ENCODE measurements at places on chromosomes 1 and 21.
A peak's percentile ranks its signal among the peaks of the same experiment; 100 is the strongest.

DNA sequence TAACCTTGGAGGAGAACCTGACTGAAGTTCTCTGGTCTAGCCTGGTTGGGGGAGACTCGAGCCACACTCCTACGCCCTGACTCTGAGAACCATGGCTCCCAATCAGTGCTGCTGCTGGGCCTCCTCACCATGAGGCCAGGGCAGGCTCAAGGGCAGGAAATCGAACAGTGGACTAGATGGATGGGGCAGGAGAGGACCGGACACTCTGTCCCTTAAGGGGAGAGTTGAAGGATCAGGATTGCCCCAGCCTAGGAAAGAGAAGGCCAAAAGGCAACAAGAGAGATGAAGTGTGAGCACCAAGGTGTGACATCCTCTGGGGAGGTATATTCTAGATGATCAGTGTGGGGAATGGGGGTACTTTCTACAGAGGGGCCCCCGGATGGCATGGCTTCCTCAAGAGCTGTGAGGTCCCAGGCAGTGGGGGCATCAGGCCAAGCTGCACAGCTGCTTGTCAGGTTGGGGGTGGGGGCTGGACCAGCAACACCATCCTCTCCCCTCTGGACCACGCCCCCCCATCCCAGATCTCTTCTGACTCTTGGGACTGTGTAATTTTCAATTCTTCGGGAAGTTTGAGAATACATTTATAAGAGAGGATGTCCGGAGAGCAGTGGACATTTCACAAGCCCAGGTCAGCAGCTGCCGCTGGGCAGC lies 34.0 kb downstream of the MX1 start:
- DNase-seq: no peak

DNA sequence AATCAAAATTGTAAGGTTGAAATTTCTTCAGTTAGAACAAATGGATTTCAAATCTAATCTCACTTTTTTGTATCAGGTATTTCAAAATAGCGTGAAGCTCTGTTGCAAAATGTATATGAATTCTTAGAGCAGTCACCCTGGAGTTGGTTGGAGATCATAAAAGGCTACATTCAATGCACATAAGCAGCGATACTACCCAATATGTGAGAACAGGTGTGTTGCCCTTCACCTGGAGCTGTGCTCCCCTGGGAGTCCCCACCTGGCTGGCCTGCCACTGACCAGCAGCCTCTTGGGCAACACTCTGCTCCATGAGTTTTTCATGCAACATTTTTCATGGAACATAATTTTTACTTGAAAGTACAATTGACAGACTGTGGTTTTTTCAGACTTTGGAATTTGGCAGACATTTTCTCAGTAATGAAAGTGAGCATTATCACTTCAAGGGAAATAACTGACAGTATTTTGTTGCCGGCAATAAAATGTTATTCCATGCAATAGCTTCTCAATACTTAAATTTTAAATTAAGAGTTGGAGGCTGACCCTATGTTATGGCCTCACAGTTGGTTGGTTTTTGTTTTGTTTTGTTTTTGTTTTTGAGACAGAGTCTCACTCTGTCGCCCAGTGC lies 95.1 kb downstream of the ST3GAL3 start:
- no peak for DNase-seq

DNA sequence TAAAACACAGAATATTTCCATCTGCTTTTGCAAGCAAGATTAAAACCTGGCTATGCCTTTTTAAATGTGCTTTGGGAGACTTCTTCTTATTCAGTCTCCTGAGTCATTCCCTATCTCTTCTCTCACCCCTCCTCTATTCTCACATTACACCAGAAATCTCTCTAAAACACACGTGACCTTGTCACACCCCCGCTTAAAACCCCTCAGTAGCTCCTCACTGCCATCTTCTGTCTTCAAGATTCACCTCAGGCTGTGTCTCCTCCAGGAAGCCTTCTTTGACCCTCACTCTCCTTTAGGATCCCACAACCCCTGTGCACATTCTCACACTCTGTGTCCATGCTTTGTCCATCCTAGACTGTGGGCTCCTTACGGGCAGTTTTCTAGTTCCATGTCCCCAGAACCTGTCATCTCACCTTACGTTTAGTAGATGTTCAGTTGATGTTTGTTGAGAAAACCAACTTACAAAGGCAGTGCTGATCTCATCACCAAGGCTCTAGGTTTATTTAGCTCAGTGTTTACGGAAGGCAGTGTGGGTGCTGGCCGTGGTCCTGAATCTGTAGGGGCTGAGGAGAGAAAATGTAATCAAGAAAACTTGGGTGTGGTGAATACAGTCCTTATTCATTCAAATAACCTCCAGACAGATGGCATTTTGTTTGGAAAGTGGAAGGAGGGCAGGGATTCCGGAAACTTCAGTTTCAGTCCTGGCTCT lies 143.5 kb downstream of the DMRTA2 start:
- peak; percentile 17 for DNase-seq

- DNase-seq: no peak
These were observed 24.9 kb downstream of the OLFML2B start for GRCh38 chr1:161998811-161999210.

GRCh38 chr1:97013136-97013535 lies 291.6 kb downstream of the PTBP2 start:
- DNase-seq: no peak

- no peak for DNase-seq
These were observed 2.1 kb upstream of the FTCD start for GRCh38 chr21:46157396-46157986.

DNA sequence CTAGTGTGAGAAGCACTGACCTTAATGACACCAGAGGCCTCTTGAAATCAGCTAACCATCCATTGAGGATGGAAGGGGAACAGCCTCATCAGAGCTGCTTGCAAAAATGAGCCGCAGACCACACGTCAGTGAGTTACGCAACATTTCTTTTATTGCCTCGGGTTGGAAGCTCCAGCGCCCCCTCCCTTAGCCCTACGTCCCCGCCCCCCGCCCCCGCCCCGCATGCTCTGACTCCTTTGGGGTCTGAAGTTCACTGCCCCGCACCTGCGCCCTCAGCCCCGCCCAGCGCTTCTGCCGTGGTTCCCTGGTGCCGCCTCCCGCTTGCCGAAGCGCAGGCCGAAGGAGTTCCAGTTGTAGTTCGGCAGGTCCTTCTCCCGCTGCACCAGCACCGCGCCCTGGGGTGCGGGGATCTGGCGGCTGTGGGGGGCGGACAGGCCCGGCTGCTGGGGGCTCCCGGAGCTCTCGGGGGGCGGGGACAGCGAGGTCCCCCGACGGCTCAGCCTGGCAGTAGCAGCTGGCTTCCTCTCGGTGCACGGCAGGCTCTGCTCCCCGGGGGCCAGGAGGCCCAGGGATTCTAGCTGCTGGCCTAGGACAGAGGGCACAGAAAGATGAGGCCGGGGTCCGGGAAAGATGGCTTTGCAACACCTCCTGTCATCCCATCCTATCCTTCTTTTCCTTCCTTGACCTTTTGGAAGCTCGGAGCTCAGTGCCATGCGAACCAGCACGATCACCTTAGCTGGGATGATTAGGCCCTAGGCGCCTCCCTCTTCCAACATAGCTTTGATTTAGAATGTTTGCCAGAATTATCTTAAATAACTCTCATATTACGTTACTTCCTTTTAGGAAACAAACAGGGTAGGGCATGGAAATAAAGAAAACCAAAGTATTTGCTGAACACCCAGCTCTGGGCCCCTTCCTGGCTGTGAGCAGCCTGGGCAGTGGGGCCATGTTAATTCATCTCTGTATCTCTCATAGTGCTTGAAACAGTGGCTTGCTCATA lies 5.8 kb downstream of the KISS1 start:
- peak; percentile 68 for DNase-seq

GRCh38 chr1:19439464-19440171 lies 45.7 kb downstream of the CAPZB start:
- DNase-seq: no peak

DNA sequence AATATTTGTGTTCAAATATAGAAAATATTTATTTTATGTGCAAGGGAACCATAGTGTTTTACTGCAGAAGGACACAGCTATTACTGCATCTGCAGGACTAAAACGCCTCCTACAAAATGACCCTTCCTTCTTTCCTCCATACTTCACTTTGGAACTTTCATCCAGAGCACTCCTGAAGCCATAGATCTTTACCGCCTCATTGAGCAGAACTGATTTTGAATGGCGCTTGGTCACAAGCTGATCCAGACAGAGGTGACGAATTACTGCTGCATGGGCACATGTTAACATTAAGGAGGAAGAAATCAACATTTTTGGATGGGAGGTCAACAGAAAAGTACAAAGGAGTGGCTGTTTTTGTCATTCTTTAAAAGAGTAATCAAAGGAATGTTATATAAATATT lies 931.6 kb downstream of the NCAM2 start:
- DNase-seq: no peak

- DNase-seq: no peak
These were observed 15.5 kb downstream of the FMN2 start for GRCh38 chr1:240107058-240107684.

All from Kasumi-1 (cell line).